ENCODE measurements at places on chromosomes 1 and 21.

GRCh38 chr1:117003223-117003875 is 1.8 kb downstream of the CD101 start:
- no peak for DNase-seq

GRCh38 chr21:29376556-29376955 is 77.8 kb downstream of the BACH1 start:
- DNase-seq: no peak

GRCh38 chr1:236686815-236687160 is 489 bp downstream of the ACTN2 start:
- no peak for DNase-seq

- DNase-seq: no peak
Observed at GRCh38 chr1:20123722-20124455, 4.6 kb upstream of the PLA2G2D start.

GRCh38 chr21:42646836-42647235 is 6.6 kb upstream of the PDE9A start:
- DNase-seq: no peak

GRCh38 chr1:16221499-16221898 is 9.0 kb upstream of the ARHGEF19 start:
- no peak for DNase-seq

All from stimulated activated CD4-positive, alpha-beta T cell treated with anti-CD3 and anti-CD28 coated beads, Interleukin-1b, Interleukin-23, amount 100 ng/mL, for 24 hours (primary cell).